ENCODE measurements at places on chromosomes 1 and 21.

DNA sequence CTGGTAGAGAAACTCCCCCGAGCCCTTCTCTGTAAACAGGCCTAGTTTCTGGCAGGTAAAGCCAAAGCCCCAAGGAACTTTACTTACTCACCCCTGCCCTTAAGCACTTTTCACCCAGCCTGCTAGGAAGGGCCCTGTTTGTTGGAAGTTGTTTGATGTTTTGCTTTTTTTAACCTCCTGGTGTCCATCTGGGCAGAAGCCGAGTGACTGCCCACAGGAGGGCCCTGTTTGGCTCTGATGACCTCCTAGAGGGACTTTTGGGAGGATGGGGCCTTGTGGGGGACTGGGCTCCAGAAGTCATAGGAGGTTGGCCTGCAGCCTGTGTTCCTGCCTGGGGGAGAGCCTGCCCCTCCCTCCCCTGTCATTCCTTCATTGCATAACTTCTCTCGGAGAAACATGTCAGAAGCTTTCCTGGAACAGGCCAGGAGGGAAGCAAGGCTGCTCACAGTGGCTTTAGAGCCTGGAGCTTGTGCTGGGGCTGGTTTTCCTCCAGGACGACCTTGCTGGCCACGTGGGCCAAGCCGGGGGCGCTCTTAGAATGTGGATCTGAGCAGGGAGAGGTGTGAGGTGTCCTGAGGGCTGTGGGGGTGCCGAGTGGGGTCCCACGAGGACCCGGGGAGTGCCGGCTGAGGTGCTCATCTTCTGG is 33.9 kb downstream of the COQ8A start:
- peak; percentile 27 for DNase-seq

DNA sequence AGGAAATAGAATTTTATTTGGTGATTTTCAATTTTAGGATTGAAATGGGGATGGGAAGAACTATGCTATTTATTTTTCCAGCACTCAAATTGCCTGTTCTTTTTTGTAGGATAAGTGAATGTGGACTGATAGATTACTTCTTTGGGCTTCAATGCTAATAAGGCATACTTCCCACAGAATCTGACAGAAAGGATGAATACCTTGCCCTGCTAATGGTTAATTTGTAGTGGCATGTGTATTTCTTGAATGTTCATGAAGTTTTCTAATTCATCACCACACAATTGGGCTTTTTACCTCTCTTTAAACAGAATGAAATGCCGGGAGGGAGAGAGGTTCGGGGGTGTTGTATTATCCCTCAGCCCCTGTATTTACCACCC is 369.1 kb upstream of the ADGRL2 start:
- DNase-seq: no peak

DNA sequence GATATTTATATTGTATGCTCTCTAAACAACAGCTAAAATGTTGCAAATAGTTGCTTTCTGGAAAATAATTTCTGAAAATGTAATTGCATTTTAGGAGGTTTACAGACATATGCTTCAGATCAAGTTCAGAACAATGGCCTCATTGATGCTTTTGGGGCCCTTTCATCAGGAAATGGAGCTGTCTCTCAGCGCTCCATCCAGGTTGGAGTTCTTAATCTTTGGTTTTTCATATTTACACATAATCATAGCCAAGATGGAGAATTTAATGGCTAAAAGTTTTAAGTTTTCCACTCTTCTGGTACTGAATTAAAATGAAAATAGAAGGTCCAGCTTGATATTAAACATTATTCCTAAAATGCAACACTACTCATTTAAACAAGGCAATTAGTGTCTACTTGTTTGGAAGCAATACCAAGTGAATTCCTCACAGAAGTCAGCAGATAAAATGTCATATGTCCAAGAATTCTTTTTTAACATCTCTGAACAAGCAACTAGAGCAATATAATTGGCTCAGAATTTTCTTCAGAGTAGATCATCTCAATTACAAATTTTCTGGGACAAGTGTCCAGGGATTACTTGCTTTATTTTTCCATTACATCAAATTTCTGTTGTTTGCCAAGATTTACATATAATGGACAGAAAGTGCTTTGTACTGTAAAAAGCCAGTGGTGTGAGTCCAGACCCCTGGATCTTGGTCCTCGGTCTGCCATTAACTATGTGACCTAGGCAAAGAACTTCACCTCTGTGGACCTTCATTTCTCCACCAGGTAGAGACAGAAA is 22.6 kb downstream of the CLCA1 start:
- no peak for DNase-seq

DNA sequence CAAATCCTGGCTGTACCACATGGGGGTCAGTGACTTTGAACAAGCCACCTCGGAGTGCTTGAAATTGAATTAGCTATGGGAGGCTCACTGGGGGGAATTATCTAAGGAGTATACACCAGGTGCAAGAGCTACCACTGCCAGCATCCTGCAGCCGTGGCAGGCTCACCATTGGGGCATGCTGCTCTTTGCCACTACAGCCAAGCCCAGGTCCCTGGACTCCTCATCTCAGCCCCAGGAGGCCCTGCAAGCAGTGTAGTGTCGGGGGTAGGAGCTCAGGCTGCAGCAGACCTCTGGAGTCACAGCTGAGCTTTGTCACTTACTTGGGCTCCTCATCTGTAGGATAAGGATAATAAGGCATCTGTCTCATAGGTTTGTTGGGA is 35.3 kb downstream of the ACOT11 start:
- DNase-seq: no peak

GRCh38 chr1:204826970-204827369 is 43.7 kb upstream of the NFASC start:
- DNase-seq: peak; percentile 25

GRCh38 chr1:47208374-47208850 is 18.6 kb upstream of the PDZK1IP1 start:
- peak; percentile 13 for DNase-seq

DNA sequence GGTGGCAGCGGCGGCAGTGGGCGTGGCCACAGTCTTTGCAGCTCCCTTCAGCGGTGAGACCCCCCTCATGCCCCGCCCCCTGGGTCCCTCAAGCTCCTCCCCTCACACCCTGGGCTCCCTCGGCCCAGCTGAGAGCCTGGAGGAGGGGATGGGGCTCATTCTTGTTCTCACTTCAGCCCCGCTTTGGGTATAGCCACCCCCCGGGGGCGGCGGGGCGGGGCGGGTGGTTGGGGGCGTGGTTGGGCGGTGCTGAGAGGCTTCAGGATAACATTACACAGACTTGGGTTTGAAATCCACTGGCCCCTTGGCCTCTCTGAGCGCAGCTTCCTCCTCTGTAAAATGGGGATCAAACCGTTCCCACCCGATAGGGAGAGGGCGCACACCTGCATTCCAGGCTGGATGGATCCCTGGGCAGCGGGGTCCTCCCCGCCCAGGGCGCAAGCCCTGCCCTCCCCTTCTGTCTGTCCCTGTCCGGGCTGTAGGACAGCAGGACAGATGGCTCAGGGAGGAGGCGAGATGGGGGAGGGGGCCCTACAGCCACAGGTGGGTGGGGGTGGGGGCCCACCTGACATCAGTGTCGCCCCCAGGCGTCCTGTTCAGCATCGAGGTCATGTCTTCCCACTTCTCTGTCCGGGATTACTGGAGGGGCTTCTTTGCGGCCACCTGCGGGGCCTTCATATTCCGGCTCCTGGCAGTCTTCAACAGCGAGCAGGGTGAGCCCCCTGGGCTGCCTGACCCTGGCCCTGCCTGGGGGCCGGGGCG is 5.1 kb downstream of the CLCNKA start:
- DNase-seq: no peak

GRCh38 chr1:8536515-8536914 is 218.6 kb downstream of the SLC45A1 start:
- no peak for DNase-seq

DNA sequence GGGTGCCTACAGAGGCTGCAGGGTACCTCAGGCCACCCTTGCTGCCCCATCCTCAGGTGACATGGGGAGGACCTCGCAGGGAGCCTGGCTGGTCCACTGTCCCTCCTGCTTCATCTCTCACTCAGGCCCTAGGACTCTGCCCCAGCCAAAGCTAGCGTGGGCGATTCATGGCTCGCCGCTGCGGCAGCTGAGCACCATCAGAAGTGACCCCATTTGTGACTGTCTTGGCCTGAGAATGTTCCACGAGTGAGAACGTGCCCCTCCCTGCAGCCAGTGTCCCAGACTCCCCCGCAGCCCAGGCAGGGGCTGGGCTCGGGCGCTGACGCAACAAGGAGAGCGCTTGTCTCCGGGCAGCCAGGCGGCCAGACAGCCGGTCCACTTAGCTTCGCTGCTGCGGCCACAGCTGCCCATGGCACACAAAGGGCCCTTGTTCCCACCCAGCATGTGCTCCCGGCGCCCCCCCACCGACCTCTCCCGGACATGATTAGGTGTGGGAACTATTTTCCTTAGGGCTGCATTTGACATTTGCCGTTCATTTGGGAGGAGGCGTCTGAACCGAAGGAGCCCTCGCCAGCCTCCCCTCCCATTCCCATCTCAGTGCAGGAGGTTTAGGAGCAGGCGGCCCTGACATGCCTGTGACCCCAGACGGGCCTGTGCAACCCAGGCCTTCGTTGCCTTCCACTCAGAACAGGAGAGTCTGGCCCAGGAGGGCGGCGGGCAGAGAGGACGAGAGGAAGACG is 19.3 kb upstream of the POFUT2 start:
- DNase-seq: no peak

Data from bronchial epithelial cell (primary cell).